Heart left ventricle (tissue), 16 donors: ENCODE measurements at places on chromosomes 6 and 20. TPM values are rescaled to one million over a fixed set of nuclear protein-coding genes. Genes with fewer than 3 reads are reported as not detected.

DNA sequence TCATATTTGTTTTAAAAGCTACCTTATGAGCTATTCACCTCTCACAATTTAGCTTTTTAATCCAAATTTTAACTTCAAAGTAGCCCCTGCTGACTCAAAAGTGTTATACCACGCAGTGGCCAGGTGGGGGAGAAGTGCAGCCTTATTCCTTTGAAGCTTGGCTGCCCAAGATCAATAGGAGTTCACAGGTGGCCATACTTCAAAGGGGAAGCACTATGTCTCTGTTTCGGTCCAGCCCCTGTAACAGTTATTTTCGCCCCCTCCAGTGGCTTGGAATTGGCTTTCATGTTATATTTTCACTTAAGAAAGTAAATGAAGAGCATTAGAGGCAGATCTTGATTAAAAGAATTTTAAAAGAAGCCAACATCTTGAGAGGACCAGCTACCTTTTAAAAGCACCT lies 608.4 kb downstream of the EPHA7 start:
- no peaks in the 10 kb centered on the region for H3K27me3 ChIP-seq
- H3K4me1 ChIP-seq = no peaks in the 10 kb centered on the region
- no peak overlapping the region for H3K27ac ChIP-seq
- no peaks in the 10 kb centered on the region for H3K36me3 ChIP-seq

NCOA7 gene
- total RNA-seq = 6.4 TPM

- H3K4me3 ChIP-seq = no peak overlapping the region
- no peak overlapping the region for H3K27ac ChIP-seq
- no peaks in the 10 kb centered on the region for H3K27me3 ChIP-seq
- no peak for DNase-seq
- no peaks in the 10 kb centered on the region for H3K36me3 ChIP-seq
- H3K4me1 ChIP-seq = no peaks in the 10 kb centered on the region
These were observed 312.0 kb downstream of the ZFAND3 start for GRCh38 chr6:38131527-38131965.

GRCh38 chr6:19578481-19578880 lies 258.7 kb upstream of the ID4 start:
- H3K4me3 ChIP-seq = no peak overlapping the region
- H3K27me3 ChIP-seq = no peaks in the 10 kb centered on the region
- no peaks in the 10 kb centered on the region for H3K4me1 ChIP-seq
- H3K27ac ChIP-seq = no peak overlapping the region

- H3K27ac ChIP-seq = no peak overlapping the region
- H3K4me1 ChIP-seq = no peaks in the 10 kb centered on the region
- H3K27me3 ChIP-seq = no peaks in the 10 kb centered on the region
- H3K36me3 ChIP-seq = no peaks in the 10 kb centered on the region
- DNase-seq = peak; percentile 62
These were observed 20.0 kb downstream of the NOL4L start for GRCh38 chr20:32564921-32565734.

SGK2 gene
- total RNA-seq = 0.60 TPM

- H3K27me3 ChIP-seq = no peaks in the 10 kb centered on the region
- H3K4me1 ChIP-seq = no peaks in the 10 kb centered on the region
- H3K27ac ChIP-seq = no peak overlapping the region
- no peak for DNase-seq
- H3K36me3 ChIP-seq = no peaks in the 10 kb centered on the region
These were observed 87.4 kb upstream of the JAG1 start for GRCh38 chr20:10761232-10761631.

DNA sequence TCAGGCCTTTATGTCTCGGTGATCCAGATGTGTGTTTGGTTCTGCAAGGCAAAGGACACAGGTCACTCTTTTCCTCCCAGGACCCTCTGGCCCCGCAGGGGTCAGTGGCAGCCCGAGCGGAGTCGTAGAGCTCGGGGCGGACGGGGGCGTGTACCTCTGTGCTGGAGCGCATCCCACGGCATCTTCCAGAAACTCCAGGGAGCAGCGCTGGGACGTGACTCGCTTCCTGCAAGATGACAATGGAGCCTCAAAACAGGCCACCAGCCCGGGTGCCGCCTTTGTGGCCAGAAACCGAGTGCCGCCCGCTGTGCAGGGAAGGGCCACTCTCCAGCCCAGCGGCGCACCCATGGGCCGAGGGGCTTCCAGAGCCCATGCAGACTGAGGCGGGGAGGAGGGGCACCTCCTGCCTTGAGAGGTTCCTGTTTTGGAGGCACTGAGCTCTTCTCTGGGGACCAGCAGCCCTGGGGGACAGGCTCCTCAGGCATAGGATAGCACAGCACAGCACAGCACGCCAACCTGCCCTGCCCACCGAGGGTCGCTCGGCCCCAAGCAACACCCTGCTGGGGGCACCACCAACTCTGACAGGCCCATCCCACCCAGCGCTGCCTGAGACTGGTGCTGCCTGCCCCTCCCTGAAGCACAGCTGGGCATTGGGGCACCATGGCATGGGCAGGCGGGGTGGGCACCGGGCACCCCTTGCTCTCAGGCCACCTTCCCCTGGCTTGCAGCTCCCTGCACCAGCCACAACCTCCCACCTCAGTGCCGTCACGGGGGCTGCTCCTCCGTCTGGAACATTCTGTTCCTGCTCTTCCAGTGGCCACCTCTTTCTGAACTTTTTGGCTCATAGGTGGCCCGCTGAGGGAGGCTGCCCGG lies 9.7 kb downstream of the RPS21 start:
- H3K27me3 ChIP-seq = no peaks in the 10 kb centered on the region
- peak overlapping the region; percentile 24 for H3K27ac ChIP-seq
- H3K4me1 ChIP-seq = no peaks in the 10 kb centered on the region
- no peaks in the 10 kb centered on the region for H3K36me3 ChIP-seq

DNA sequence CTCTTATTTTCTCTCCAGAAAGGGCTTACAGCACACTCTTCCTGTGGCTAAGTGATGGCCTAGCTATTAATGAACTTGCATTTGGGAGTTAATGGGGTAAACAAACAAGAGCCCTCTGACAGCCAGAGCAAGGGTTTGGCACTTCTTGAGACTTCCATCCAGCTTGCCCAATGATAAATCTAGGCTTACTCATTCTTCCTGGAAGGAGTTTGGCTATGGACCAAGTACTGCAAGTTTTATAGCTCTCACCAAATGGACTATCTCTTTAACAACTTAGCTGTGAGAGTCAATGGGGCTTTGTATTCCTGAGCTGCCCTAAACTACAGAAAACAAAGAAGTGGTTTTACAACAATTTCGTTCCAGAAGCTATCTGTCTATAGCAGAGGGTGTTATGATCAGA lies 16.7 kb upstream of the PI3 start:
- no peak overlapping the region for H3K27ac ChIP-seq
- no peaks in the 10 kb centered on the region for H3K4me1 ChIP-seq
- H3K36me3 ChIP-seq = no peaks in the 10 kb centered on the region
- H3K27me3 ChIP-seq = no peaks in the 10 kb centered on the region

GRIK2 gene
- total RNA-seq = 1.3 TPM

- H3K27ac ChIP-seq = no peak overlapping the region
- DNase-seq = no peak
- no peaks in the 10 kb centered on the region for H3K27me3 ChIP-seq
These were observed 900.5 kb downstream of the C6orf118 start for GRCh38 chr6:164408868-164409267.

GRCh38 chr6:33414592-33415271 lies 3.2 kb downstream of the CUTA start:
- H3K4me1 ChIP-seq = peaks cover 19% of the 10 kb centered on the region
- no peak for DNase-seq
- peaks cover 49% of the 10 kb centered on the region for H3K36me3 ChIP-seq
- no peak overlapping the region for H3K27ac ChIP-seq

- H3K27ac ChIP-seq = peak overlapping the region; percentile 99
- H3K36me3 ChIP-seq = no peaks in the 10 kb centered on the region
- peak overlapping the region; percentile 94 for H3K4me3 ChIP-seq
- H3K4me1 ChIP-seq = peaks cover 13% of the 10 kb centered on the region
- peak; percentile 72 for DNase-seq
These were observed 637 bp upstream of the HIVEP2 start for GRCh38 chr6:142945446-142946180.

SIRPB1 gene
- total RNA-seq = 1.2 TPM

- no peak for DNase-seq
- peaks cover 23% of the 10 kb centered on the region for H3K4me1 ChIP-seq
- no peak overlapping the region for H3K4me3 ChIP-seq
- no peaks in the 10 kb centered on the region for H3K27me3 ChIP-seq
- H3K36me3 ChIP-seq = no peaks in the 10 kb centered on the region
- no peak overlapping the region for H3K27ac ChIP-seq
These were observed 170.9 kb downstream of the TTLL2 start for GRCh38 chr6:167495506-167496401.

GRCh38 chr6:16367571-16367970 lies 129.2 kb downstream of the GMPR start:
- no peak overlapping the region for H3K4me3 ChIP-seq
- H3K4me1 ChIP-seq = no peaks in the 10 kb centered on the region
- no peak overlapping the region for H3K27ac ChIP-seq
- no peaks in the 10 kb centered on the region for H3K36me3 ChIP-seq
- H3K27me3 ChIP-seq = no peaks in the 10 kb centered on the region

GNAS-AS1 gene
- total RNA-seq = 0.79 TPM

DNA sequence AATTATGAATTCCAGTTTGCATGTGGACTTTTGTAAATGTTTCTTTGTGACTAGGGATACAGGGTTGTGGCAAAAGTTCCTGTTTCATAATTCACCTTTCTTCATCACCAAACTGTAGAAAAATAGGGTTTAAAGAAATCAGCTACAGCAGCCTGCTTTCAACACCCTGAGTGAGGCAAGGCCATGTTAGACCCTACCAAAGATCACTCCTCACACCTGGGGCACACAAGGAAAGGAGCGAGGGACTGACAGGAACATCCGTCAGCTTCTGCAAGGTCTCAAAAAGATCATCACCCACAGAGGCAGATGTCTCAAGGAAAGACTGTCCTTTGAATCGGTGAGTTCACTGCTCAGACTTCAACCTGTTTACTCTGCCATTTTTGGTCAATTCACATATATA lies 10.5 kb upstream of the STX11 start:
- H3K27me3 ChIP-seq = no peaks in the 10 kb centered on the region
- H3K4me1 ChIP-seq = no peaks in the 10 kb centered on the region
- no peaks in the 10 kb centered on the region for H3K36me3 ChIP-seq
- H3K27ac ChIP-seq = no peak overlapping the region
- H3K4me3 ChIP-seq = no peak overlapping the region

GRCh38 chr6:94270091-94270948 lies 851.0 kb upstream of the EPHA7 start:
- H3K4me1 ChIP-seq = no peaks in the 10 kb centered on the region
- no peak overlapping the region for H3K4me3 ChIP-seq
- no peaks in the 10 kb centered on the region for H3K36me3 ChIP-seq
- no peak for DNase-seq
- H3K27ac ChIP-seq = no peak overlapping the region

AMD1 gene
- total RNA-seq = 83.6 TPM

DNA sequence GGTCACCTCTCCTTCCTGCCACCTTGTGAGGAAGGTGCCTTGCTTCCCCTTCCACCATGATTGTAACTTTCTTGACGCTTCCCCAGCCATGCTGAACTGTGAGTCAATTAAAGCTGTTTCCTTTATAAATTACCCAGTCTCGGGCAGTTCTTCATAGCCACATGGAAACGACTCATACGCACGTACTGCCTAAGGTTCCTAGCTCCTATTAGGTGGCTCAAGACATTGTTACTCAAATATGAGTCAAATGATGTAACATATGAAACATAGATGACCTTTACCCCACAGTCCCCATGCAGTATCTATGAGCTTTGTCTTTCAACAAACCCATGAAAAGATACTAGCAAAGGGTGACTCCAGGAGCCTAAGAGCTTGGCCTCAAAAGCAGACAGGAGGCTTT lies 98.3 kb downstream of the SIM1 start:
- H3K27ac ChIP-seq = no peak overlapping the region
- no peaks in the 10 kb centered on the region for H3K4me1 ChIP-seq
- DNase-seq = no peak
- H3K4me3 ChIP-seq = no peak overlapping the region

WFDC10B gene
- not detected for total RNA-seq

SLC22A16 gene
- total RNA-seq = 2.4 TPM

C6orf47 gene
- total RNA-seq = 23.8 TPM
